ENCODE measurements at places on chromosomes 1 and 21.
A peak's percentile ranks its signal among the peaks of the same experiment; 100 is the strongest.

DNA sequence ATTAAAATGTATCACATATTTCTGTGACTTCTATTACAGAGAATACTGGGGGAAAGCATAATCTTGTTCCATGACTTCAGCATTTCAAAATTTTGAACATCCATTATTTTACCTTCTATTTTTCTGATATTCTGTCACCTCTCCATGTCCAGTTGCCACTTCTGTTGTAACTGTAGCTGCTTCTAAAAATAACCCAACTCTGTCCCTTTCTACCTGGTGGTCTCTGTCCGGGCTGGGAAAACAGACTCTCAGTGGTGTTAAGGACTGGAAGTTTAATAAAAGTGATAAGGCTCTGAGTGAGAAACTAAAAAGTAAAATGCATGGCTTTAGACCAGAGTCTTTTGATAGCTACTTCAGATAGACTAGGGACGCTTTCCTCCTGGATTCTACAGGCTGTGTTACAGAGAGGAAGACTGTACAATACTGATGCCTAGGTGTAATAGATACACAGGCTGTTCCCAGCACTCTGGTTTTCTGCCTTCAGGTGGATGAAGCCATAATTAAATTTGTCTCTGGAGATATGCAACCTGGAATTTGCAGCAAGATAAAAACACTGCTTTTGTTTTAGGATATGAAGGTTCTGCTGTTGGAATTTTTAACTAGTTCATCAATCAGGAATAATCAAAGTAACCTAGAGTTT is 42.1 kb upstream of the SEC16B start:
- no peak for DNase-seq

DNA sequence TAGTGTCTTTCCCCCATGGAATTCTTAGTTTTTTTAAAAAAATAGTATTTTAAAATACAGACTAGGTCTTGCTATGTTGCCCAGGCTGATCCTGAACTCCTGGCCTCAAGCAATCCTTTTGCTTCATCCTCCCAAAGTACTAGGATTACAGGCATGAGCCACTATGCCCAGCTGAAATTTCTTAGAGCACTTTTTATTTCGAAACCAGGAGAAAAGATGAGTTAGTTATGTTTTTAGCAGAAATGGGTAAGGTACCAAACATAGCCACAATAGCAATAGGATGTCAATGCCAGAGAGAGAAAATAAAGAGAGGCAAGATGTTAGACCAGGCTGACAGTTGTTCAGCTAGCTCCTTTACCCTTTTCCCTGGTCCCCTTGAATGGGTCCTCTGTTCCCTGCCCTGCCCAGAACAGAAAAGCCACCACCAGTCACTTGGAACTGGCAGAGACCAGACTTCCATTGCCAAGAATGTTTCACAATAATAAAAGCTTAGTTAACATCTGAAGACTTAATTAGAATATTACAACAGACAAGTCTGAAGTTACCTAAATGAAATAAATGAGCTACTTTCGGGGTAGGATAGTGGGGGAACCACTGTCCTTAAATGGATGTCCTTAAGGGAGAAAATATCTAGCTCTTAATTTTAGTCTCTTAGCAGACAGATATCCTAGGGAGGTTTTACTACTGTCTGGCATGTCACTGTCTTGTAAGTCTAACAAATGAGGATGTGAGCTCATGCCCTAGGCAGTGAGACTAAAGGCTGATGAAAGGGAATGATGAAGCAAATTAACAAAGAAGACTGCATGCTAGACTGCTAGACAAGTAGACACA is 54.3 kb downstream of the ABL2 start:
- DNase-seq, result peak; percentile 5

- no peak for DNase-seq
Observed at GRCh38 chr1:89708751-89709375, 75.9 kb downstream of the LRRC8C start.

- DNase-seq, result no peak
Observed at GRCh38 chr1:16120940-16121410, 34.9 kb downstream of the EPHA2 start.

- no peak for DNase-seq
Observed at GRCh38 chr1:197736685-197737084, 38.6 kb downstream of the DENND1B start.

DNA sequence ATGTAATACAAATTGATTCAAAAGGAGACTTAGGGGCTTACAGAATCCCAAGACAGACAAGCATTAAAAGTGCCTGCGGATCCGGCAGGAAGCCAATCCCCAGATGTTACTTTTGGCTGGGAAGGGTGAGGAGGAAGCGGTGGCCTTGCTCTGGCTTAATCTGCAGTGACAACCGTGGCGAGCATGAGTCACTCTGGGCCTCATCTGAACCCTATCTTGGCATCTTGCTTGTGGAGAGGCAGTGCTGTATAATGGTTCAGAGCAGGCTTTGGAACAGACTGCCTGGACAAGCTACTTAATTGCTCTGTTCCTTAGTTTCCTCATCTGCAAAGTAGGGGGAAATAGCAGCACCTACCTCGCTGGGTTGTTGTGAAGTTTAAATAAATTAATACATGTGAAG is 74.1 kb downstream of the XCL2 start:
- DNase-seq, result no peak

DNA sequence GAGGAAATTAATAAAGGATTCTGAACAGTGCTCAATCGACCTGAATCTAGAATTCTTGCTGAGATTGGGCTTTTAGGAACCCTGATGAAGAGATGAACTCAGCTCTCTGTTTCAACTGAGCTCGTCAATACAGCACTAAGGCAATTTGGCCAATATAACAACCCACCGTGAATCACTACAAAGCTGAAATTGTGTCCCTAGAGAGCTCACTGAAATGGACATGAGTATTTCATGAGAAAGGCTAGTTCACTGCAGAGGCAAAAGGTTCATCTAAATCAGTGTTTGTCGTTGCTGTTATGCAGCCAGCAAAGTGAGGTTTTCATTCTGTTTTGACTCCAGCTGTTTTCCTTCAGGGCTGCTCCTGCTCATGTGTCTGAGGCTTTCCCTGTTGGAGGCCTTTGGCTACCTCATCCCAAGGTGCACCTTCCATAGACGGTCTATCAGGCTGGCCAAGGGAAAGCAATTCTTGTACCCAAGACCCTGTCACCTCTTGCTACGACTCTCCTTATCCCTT is 83.5 kb downstream of the URB2 start:
- DNase-seq, result no peak

DNA sequence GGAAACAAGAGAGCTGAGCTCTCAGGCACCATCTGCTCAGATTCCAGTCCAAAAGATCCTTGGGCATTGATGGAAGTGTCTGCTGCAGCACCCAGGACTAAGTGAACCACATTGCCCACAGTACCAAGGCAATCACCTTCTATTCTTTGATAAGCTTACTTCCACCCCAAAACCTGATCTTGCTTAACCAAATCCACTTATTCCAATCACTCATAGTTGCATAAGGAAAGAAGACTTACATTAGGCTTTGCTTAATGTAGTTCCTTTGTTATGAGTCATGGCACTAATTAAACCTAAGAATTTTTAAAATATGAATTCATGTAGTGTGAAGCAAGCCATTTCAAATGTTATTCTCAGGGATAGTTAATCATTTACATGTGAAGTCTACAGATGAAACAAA is 84.5 kb downstream of the UCHL5 start:
- DNase-seq, result no peak

DNA sequence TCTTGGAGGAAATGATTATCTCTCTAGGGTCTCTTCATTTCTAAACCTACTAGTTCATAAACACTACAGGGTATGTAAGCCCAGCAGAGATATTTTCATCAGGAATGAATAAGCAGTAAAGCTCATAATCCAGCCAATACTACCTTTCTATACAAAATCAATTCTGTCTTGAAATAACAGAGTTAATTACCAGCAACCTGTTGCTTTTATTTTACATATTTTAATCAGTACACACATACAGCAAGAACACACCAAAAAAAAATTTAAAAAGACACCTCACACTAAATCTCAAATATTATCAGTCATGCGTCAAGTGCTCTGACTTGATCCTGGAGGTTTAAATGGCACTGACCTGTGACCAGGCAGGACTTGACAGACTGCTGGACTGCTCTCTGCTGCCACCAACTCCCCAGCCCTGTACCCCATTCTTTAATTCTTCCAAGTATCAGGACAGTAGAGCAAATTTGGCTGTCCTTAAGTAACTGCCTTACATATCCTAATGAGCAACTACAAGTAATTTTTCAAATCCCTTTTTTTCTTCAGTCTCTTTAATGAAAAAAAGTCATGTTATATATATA is 98.5 kb downstream of the CDC42BPA start:
- no peak for DNase-seq

DNA sequence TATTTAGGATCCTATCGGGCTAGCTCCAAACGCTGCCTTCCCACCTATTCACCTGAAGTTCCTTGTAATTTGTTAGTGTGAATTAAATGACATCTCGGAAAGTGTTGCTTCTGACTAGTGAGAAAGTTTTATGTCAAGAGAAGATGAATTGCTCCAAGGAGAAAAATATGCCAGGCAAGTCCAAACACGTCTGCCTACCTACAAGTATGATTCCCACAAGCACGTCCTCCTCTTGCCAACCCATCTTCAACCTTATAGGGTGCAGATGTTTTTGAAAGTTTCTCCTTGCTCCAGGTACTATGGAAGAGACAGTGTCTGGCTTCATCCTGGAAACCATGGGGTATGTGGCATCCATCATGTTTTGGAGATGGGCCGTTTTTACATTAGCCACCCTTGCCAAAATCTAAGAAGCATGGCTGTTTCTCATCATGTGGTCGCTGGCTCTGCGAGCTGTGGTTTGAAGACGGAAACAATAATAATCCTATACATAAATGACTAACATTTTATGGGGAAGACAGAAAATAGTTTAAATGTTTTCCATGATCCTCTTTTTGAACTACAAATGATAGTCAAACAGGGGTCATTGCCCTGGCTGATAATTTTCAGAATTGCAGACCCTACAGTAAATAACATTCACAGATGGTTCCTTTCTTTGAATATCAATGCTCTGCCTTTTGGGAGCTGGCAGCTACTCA is 505.8 kb downstream of the SMYD3 start:
- DNase-seq, result no peak
